Caco-2 (cell line): ENCODE measurements at places on chromosomes 16 and 17. TPM values are rescaled to one million over a fixed set of nuclear protein-coding genes. Genes with fewer than 3 reads are reported as not detected.

The RAPGEFL1 gene
- 13.2 and 15.0 TPM in 2 replicates for total RNA-seq

The PARN gene
- 27.1 and 30.7 TPM in 2 replicates for total RNA-seq

- DNase-seq: no peak
Observed at GRCh38 chr17:6126768-6127167, 56.6 kb downstream of the WSCD1 start.

The BPTF gene
- 96.5 and 101 TPM in 2 replicates for total RNA-seq

DNA sequence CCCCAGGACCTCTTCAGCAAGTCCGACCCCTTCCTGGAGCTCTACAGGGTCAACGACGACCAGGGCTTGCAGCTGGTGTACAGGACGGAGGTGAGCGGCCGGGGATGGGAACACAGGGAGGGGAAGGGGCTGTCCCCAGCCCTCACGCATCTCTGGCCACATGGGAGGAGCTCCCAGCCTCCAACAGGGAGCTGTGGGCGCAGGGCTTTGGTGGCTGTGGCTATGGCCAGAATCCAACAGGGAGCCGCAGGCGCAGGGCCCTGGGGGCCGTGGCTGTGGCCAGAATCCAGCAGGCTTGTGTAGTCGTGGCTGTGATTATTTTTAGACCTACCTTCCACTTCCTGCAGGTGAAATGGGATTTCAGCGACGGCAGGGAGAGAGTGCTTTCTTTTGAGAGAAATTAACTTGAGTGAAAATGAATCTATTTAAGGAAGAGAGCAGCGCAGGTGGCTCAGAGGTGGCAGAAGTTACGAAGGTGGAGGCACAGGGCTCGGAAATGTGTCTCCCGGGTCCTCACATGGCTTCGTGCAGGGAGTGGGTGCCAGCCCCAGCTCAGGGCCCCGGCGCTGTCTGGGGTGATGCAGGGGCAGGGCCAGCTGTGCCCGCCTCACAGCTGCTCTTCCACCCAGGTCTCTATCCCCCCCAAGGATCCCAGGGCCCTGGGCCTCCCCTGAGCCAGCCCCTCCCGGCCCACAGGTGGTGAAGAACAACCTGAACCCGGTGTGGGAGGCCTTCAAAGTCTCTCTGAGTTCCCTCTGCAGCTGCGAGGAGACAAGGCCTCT, 9.4 kb downstream of the CPNE7 start:
- DNase-seq: no peak

DNA sequence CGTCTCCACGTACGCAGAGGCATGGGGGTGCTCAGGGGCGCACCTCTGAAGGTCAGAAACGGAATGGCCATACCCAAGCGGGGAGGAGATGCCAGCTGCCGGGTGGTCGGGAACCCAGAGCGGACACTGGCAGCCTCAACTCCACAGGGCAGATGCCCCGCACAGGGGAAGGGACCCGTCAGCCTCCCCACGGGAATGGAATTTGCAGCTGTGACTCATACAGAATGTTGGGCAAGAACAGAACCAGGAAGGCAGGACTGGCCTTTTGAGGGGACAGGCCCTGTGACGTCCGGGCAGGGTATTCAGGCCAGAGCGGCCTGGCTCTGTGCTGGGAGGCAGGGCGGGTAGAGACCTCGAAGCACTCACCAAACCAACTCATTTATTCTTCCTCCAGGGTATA, 7.5 kb downstream of the TK1 start:
- DNase-seq: no peak

DNA sequence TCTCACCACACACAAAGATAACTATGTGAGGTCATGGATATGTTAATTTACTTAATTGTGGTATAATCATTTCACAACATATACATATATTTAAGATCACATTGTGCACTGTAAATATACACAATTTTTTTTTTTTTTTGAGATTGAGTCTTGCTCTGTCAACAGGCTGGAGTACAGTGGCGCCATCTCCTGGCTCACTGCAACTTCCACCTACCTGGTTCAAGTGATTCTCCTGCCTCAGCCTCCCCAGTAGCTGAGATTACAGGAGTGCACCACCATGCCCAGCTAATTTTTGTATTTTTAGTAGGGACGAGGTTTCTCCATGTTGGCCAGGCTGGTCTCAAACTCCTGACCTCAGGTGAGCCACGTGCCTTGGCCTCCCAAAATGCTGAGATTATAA, 11.5 kb upstream of the PRSS54 start:
- no peak for DNase-seq

DNA sequence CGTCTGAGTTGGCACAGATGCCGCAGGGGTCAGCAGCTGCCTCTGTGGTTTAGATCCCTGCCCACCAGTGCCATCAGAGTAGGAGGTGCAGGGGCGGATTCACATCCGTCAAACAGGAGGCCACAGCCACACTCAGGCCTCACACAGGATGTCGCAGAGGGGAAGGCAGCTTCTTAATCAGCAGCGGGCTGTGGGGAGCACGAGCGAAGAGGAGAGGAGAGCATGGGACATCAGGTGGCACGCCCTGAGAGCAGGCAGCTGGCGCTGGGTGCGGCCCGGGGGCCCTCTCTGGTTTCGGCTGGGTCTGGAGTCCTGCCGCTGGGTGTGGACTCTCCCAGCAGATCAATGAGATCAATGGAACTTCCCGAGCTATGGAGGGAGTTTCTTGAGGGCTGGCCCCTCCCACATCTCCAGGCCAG, 9.6 kb downstream of the LLGL2 start:
- peak; percentile 52 for DNase-seq

The GJC1 gene
- total RNA-seq: 33.5 and 34.6 TPM in 2 replicates

The TVP23A gene
- not detected in 2 replicates for total RNA-seq

DNA sequence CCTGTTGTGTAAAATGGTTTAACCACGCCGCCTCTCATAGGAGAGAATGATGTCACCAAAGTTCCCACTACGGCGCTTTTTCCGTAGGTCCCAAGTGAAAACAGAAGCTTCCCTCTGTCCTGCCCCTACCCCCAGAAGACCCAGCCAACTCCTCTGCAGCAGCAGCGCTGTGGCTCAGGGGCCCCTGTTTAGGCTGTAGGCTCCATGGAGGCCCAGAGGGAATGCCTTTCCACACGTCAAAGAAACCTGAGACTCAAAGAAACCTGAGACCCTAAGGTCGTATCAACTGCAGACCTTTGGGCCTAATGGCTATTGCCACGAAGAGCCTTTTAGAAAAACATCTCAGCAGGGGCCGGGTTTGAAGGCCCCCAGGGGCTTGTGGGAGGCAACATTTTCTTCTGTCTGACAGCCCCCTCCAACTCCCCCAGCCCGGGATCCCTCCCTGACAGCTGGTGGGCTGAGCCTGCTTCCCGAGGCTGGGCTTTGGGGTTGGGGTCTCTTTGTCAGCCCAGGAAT, 43.1 kb upstream of the MEAK7 start:
- DNase-seq: no peak

DNA sequence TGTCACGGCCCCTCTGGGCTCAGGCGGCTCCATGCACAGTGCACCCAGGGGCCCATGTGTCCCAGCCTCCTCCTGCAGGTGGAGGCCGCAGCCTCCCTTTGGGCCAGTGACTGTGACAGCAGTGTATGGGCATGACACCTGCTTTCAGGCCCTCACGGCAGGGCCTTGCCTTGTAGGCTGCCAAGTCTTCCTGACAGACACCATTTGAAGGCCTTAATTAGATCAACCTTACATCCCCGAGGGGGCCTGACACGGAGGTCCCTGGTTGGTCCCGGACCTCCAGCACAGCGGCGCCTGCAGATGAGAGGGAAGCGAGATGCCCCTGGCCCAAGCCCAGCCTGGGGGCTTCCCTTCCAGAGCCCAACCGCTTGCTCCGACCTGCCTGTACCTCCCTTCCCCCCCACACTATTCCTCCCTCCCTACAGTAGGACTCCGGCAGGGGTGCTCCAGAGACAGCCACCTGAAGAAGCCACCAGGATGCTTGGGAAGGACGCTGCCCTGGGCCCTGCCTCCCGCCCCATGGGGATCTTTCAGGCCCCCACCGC, 31.9 kb downstream of the BAIAP2 start:
- no peak for DNase-seq

GRCh38 chr17:76492123-76492988, 8.9 kb downstream of the RHBDF2 start:
- peak; percentile 62 for DNase-seq

DNA sequence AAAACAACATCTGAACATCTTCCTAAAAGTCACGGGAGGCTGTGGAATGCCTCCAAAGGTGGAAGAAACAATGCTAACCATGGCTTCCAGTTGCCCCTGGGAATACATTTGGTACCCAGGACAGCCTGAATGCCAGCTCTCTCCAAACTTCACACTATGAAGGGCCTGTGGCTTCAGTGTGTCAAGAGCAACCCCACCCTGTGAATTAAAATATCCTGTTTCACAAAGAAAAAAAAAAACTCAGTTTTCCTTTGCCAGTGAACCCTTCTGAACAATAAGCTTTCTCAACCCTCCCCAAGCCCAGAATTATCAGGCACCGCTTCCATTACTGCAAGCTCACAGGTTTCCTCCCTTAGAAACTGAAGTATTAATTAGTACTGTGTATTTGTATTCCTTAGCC, 69.8 kb downstream of the SLC39A11 start:
- no peak for DNase-seq
